CD4-positive, alpha-beta T cell treated with Interleukin-6 at 100 ng/mL for 8 hours (primary cell): ENCODE measurements at places on chromosomes 7 and 10.

- no peak for DNase-seq
Measured at GRCh38 chr10:81130014-81130413, 592.3 kb downstream of the SH2D4B start.

DNA sequence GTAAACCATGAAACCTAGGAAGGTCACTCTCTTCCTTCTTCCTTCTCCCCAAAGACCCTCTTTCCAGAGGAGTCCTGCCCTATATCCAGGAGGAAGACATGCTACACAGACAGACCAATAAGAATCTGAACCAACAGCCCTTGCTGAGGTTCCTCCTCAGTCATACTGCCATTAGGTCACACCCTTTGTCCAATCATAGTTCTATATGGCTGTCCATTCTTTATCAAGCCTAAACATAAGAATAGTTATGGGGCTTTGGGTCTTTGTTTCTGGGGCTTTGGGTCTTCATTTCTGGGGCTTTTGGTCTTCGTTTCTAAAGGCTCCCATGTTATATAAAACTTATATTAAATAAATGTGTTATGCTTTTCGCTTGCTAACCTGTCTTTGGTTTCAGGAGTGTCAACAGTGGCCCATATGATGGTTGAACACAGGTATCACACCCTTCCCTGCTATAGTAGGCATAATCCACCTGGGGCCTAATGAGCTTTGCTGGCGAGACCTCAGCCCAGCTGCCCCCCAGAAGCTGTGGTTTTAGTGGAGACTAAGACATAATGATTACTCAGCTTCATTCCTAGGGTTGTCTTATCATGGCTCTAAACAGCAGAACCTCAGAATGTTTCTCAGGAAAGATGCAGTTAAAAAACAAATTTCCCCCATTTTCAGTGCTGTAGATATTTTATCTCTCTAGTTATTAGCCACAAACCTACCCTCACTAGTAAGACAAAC lies 91.6 kb downstream of the ELMO1 start:
- DNase-seq = no peak

DNA sequence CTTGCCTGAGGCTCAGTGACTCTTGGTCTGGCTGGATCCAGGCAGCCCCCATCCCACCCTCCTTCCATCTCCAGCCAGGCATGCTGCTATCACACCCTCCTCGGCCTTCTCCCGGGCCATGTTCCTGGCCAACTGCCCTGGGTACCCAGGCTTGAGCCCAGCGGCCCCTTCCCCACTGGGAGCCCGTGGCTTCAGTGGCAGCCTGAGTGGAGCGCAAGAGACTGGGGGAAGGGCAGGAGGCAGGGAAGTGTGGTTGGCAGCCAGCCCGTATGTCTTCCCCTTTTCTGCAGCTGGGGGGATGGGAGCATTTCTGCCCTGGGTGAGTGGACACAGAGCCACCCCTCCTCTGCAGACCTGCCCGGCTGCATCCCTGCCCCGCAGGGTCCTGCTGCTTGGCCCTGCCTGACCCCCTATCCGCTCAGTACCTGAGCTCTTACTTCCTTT lies 148.5 kb downstream of the ARHGAP22 start:
- DNase-seq = no peak

DNA sequence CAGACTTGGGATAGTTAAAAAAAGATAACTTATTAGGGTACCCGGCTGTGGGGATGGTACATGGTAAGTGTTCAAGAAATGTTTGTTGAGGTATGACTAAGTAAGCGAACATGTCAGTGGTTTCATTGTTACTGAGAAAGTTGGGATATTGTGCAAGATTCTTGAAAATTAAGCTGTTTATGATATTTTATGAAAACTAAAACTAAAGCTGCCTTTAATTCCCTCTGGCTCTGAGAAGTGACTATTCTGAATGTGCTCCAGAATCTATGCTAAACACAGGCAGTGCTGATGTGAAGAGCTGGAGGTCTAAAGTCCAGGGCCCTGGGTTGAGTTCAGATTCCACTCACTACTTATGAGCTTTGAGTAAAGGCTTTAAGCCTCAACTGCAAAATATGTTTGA lies 72.9 kb downstream of the AOAH start:
- no peak for DNase-seq

GRCh38 chr10:12397147-12397896 lies 48.0 kb downstream of the CAMK1D start:
- no peak for DNase-seq

GRCh38 chr10:22379059-22379458 lies 33.8 kb downstream of the SPAG6 start:
- DNase-seq = no peak

DNA sequence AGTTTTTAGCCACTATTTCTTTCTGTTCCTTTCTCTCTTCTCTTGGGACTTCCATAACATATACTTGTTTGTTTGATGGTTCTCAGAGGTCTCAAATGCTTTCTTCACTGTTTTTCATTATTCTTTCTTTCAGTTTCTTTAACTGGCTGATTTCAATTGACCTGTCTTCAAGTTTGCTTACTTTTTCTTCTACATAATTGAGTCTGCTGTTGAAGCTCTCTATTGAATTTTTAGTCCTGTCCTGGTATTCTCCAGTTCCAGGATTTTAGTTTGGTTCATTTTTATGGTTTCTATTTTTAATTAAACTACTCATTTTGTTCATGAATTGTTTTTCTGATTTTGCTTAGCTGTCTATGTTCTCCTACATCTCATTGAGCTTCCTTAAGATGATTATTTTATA lies 1305.3 kb upstream of the CELF2 start:
- no peak for DNase-seq

DNA sequence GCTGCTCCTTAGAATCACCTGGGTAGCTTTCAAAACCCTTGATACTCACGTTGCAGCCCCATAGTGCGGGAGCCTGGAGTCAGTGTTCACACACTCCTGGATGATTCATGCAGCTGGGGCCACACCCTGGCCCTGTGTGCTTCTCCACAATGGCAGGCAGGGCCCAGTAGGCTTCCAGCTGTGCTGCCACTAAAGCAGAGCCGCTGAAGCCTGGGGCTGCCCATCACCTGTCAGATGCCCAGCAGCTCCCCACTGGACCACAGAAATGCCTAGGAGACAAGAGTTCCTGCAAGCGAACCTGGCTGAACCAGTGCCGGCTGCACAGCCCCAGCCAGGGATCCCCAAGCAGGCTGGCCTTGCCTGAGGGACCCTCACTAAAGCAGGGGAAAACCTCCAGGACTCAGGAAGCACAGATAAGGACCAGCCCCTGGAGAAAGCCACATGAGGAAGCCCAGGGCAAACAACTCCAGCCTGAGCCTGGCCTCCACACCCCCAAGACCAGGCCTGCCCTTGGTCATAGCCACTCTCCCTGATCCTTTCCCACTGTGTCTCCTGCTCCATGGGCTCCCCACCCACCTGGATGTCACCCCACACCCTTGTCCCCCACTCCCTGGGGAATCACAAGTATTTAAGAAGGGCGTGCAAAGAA lies 111.9 kb downstream of the GRID1 start:
- DNase-seq = no peak

DNA sequence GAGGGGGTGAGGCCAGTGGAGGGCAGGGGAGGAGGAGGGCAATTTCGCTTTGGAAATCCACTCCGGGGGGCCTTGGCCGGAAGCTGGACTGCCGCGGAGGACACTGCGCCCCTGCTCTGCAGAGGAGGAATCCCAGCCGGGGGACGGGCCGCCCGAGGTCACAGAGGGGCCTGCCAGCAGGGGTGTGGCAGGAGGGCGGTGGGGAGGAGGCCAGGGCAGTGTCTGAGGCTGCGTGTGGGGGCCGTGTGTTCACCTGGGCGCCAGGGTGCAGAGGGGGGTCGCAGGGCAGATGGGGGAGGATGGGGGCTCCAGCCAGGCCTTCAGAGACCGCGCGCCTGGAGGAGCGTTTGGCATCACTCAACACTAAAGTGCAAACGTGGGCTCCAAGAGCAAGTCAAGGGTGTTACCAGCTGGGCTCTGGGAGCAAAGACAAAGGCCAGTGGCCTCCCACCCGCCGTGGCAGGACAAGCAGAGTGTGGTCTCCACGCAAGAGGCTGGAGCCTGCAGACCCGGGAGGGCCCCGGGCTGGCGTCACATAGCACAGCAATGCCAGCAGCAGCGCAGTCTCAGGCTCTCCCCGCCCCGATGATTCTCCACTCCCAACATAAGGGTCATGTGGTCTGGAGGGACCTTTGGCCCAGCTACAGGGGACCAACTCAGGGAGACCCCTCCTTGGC lies 45.3 kb upstream of the DNAJB6 start:
- no peak for DNase-seq

GRCh38 chr10:63618552-63618951 lies 97.4 kb downstream of the REEP3 start:
- DNase-seq = no peak

- no peak for DNase-seq
Measured at GRCh38 chr7:96090756-96091155, 231.1 kb downstream of the SLC25A13 start.

DNA sequence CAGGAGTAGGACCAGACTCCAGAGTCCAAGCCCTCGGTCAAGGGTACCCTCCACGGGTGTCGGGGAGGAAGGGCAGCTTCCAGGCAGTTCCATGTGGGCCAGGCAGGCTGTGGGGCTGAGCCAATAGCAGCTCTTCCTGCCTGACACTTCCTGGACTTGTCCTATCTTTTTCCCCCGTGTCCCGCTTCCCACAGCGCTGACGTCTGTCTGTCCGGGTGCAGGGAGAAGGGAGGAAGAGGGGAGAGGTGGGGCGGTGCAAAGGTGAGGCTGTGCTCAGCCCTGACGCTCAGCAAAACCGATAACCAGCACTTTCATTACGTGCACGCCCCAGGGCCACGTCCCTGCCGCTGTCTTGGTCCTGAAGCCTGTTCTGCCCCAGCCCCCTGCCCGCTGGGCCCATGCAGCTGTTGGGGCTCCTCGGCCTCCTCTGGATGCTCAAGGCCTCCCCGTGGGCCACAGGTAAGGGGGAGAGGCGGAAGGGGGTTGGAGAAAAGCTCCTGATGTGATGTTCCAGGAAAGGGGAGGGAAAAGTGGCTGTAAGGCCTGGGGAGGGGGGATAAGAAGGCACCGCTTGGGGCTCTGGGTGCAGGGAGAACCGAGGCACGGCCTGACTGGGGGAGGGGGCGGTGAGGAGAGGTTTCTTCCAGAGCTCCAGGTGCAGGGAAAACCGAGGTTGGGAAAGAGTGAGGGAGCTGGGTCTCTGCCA lies at the start of gene MUC3A:
Gene MUC3A (plus strand): TSS at position 308 of the 706 bp plus-strand sequence. CDS start 91 bp downstream, at position 399.
- DNase-seq = no peak

DNA sequence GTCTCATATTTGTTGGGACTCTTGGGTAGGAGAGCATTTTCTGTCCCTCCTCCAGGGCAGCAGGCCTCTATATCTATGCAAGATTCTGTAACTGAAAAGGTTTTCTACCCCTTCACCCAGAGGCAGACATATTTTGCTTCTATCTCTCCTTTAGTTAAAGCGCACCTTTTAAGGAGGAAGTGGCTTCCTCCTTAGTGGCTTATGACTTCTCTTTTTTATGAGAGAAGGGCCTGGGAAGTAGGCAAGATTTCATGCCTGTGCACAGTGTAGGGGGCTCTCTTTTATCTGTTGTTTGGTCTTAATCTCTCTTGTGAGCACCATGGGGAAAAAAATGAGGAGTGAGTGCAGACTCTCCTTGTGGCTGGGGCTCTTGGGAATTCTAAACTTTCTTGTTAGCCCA lies 122.1 kb downstream of the LRMDA start:
- DNase-seq = no peak

GRCh38 chr7:11376529-11376928 lies 402.9 kb downstream of the PHF14 start:
- no peak for DNase-seq

DNA sequence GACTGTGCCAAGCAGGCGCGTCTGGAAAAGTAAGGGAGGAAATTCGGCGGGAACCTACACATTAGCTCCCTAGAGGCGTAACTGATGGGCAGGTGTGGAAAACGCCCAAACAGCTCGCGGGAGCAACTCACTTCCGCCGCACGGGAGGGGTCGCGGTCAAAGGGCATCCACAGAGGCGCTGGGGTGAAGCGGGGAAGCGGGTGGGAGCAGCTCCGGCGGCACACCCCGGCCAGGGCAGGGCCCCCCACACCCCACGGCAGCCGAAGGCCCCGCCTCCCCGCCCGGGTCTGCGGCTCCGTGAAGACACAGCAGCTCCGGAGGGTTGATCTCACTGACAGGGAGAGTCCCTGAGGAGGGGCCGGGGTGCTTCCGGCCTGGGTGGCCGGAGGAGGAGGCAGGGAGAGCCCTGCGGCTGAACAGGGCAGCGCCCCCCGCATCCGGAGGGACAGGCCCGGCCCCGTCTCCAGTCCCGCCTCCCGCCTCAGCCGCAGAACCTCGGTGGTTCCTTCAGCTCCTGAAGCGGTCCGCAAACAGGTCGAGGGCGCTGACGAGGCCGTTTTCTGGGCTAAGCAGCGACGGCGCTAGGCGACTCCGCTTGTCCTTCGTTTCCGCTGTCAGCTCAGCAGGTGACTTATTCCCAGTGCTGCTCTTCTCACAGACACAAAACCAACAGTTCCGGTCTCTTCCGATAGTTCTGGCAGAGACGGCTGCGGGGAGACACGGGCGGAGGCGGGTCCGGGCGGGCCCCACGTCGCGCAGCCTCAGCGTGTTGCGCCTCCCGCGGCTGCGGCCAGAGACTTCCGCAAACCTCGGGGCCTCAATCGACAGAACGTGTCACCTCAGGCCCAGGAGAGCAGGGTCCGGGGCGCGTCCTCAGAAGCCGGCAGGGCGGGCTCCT lies 276.1 kb downstream of the DNAJB6 start:
- peak; percentile 76 for DNase-seq

DNA sequence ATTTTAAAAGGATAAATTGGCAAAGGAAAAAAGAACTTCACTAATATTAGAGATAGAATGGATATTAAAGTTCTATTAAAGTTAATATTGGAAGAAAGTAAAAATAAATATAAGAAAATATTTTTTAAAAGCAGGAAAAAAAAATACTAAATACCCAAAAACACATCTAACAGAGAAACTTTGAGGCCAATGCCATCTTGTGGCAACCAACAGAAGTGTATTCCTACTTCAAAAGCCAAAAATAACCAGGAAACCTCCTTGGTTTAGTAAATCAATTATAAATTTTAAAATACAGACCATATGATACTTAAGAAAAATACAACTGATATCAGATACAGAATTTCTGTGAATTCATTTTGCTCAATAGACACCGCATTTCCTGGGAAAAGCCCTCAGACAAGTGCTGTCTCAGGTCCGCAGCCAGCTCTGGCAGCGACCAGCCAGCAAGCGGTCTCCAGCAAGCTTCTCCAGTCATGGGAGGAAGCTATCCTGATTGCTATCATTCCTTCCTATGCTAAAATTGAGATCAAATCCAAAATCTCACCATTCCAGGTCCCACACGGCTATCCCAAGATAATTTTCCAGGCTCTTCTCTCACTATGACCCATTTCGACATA lies 65.3 kb downstream of the LMBR1 start:
- DNase-seq = no peak

DNA sequence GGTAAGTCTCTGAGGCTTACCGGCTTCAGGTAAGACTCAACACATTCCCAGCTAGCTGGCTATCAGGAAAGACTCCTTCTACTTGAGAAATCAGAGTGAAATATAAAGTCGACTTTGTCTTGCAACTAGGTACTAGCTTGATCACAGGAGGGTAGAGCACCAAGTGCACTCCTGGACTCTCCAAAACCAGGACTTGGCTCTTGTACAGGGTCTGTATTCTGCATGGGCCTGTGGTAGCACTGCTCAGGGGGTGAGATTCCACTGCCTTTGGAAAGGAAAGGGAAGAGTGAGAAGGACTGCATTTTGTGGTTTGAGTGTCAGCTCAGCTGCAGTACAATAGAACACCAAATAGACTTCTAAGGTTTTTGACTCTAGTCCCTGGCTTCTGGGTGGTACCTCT lies 19.4 kb downstream of the CYP2C8 start:
- DNase-seq = no peak
